ENCODE measurements at places on chromosomes 1 and 21. TPM values are rescaled to one million over a fixed set of nuclear protein-coding genes. Genes with fewer than 3 reads are reported as not detected.

GRCh38 chr1:30166174-30166573 lies 557.2 kb downstream of the MATN1 start:
- no peak overlapping the region for H3K4me3 ChIP-seq
- DNase-seq, result no peak
- no peaks in the 10 kb centered on the region for H3K36me3 ChIP-seq
- no peak overlapping the region for H3K27ac ChIP-seq

DNA sequence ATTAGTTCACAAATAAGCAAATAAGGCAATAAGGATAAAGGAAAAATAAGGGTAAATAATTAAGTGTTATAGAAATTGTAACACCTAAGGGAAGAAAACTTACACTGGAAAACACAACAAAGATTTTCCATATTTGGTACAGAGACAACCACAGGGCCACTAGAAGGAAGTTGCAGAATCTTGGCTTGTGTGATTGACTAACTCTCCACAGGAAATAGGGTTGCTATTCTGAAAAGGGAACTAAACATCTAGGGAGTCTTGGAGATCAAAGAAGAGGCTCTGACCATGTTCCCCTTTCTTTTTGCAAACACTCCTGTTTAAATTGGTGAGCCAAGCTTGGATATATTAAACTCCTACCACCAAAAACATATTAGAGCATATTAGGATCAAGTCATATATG lies 59.1 kb downstream of the APCS start:
- H3K4me3 ChIP-seq, result no peak overlapping the region
- no peak for DNase-seq
- no peaks in the 10 kb centered on the region for H3K4me1 ChIP-seq
- no peaks in the 10 kb centered on the region for H3K27me3 ChIP-seq
- H3K27ac ChIP-seq, result no peak overlapping the region
- H3K36me3 ChIP-seq, result no peaks in the 10 kb centered on the region

DNA sequence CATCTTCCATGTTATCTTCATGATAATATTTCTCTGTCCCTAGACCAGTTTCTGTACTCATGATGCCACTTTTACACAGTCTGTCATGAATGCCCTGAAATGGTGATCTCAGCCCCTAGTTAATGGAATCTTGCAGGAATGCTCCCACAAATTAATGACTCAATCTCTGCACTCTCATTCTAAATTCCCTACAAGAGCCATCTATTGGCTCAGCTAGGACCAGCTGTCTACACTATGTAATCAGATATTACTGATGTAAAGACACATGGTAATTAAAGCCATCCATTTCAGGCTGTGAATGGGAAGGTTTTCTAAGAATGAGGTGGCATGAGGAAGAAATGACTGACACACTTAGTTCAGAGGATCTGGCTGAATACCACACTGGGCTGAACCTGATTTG lies 199.1 kb upstream of the KCND3 start:
- H3K36me3 ChIP-seq, result no peaks in the 10 kb centered on the region
- no peak overlapping the region for H3K27ac ChIP-seq
- no peak for DNase-seq
- H3K4me3 ChIP-seq, result no peak overlapping the region

- no peak overlapping the region for H3K27ac ChIP-seq
- H3K4me3 ChIP-seq, result no peak overlapping the region
- H3K36me3 ChIP-seq, result no peaks in the 10 kb centered on the region
These were observed 672.6 kb upstream of the NEGR1 start for GRCh38 chr1:72954943-72955342.

DNA sequence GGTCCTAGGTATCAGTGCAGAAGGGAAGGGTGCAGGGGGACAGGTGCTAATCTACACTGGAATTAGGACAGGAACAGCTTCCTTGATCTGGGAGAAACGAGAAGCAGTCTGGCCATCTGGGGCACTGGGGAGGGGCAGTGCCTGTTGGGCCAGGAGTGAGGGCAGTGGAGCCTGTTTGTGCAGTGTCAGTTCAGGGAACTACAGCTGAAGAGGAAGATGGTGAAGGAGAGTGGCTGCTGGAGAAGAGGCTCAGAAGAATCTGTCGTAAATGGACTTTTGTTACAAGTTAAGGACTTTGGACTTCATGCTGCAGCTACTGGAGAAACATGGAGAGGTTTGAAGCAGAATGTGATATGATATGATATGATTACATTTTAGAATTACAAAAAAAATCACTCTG lies 3.2 kb upstream of the TNFSF4 start:
- H3K27me3 ChIP-seq, result no peaks in the 10 kb centered on the region
- DNase-seq, result no peak
- no peak overlapping the region for H3K4me3 ChIP-seq
- H3K4me1 ChIP-seq, result no peaks in the 10 kb centered on the region
- H3K27ac ChIP-seq, result no peak overlapping the region
- no peaks in the 10 kb centered on the region for H3K36me3 ChIP-seq

The SPRR2G gene
- not detected for total RNA-seq

The OR10J1 gene
- not detected for total RNA-seq

Measured in right lobe of liver (tissue), 6 donors.